Stimulated activated CD8-positive, alpha-beta memory T cell treated with anti-CD3 and anti-CD28 coated beads, Interleukin-7, amount 100 ng/mL, for 4 hours (primary cell): ENCODE measurements at places on chromosomes 12 and 14.

DNA sequence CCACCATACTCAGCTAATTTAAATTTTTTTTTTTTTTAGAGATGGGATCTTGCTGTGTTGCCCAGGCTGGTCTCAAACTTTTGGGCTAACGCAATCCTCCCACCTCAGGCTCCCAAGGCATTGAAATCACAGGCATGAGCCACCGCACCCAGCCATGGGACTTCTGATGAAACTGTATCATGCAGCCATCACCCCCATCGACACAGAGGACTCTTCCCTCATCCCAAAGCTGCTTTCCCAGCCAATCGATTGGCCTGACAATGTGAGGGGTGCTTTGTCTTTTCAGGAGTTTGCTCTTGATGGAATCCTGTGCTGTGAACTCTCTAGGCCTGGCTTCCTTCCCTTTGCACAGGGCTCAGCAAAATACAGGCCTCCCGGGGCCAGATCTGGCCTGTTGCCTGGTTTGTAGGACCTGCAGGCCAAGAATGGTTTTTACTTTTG, 59.6 kb upstream of the NCOR2 start:
- no peak for DNase-seq

DNA sequence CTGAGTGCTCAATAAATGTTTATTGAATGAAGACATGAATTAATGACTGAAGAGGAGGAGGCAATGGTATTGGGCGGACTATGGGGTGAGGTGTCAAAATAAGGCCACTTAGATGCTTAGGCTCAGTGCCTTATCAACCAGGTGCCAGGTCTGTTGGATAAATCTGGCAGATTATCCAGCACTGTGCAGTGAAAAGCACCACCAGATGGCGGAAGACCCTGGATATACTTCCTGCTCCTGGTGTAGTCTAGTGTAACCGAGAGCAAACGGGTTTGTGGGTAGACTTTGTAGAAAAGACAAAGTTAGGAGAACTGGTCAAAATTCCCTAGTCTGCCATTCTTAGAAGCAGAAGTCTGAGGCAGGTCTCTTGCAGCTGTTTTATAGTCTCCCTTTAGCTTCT, 306.3 kb downstream of the ATP23 start:
- DNase-seq, result no peak

DNA sequence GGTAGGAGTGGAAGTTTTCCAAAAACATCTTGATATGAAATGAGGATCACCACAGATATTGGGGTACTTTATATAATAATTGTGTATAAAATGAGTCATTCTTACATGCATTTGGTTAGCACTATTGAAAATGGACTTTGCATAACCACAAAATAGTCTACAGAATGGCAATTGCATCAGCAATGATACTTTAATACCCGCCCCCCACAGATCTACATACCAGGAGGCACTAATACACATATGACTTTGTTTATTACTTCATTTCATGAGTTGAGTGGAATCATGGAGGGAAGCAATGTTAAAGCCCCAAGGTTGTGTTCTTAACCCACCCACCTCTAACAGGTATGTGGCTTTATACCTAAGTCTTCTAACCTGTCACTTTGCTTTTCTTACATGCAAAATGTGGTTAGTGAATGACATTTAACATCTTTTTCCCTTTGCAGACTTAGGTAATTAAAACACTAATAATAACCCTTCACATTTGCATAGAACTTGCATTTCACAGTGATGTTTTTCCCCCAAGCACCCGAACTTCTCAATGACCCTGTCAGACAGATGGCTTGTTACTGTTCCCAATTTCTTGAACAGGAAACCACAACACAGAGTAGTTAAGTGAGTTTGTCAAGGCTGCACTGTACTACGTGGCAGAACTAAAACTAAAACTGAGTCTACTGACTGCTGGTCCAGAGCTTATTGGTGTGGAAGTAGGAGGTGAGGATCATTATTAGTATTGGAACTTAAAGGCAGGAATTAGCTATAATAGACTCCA, 101.9 kb downstream of the NPAS3 start:
- no peak for DNase-seq

GRCh38 chr14:96905825-96906224, 108.6 kb downstream of the VRK1 start:
- no peak for DNase-seq
